Stimulated activated CD4-positive, alpha-beta T cell treated with anti-CD3 and anti-CD28 coated beads, Interleukin-4, amount 100 ng/mL, for 48 hours (primary cell): ENCODE measurements at places on chromosomes 1 and 21.

GRCh38 chr1:115337633-115338456 is at the start of gene NGF:
Gene NGF, minus strand, starts transcription at chr1:115338249. Its CDS starts 51,454 bp downstream, at chr1:115286795.
- no peak for DNase-seq

GRCh38 chr1:35844826-35845225 is 37.0 kb downstream of the AGO4 start:
- DNase-seq, result no peak

DNA sequence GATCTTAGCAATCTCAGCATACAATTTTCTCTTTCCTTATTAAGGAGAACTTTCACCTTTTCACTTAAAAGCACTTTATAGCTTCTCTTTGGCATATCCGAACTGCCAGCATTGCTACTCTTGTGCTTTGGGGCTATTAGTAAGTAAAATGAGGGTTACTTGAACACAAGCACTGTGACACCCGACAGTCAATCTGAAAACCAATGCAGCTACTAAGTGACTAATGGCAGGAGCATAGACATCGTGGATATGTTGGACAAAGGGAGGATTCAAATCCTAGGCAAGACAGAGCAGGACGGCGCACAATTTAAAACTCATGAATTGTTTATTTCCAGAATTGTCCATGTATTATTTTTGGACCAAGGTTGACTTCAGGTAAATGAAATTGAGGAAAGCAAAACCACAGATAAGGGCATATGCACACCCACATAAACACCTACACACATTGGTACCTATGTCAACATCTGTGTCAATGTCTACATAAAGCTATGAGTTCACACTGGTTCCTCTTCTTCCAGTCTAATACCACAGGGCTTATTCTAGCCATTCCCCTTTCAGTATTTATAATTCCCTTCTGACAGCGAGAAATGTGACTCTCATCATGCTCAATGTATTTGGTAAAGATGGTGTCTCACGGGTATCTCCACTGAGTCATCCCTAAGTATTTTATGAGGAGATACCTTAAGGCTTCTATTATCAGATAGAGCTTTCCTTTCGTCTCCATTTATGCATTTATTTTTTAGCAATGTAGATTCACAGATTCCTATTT is 75.3 kb upstream of the RALGPS2 start:
- DNase-seq, result no peak

DNA sequence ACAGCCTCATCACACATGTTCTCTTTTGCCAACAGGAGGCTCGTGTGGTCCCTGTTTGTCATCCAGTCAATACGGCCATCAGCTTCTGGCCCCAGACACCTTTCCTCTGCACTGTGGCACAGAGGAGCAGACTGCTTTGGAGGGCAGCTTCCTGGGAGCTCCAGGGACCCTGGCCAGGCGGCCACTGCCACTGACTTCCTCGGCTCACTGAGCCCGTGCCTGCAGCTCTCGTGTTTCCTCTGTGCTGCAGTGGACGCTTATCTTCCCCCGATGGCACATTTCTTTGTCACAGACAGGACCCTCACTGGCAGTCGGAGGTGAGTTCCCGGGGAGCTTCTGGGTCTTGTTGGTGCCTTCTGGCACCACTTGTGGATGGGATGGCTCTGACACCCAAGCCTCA is 67.0 kb upstream of the DIRAS3 start:
- no peak for DNase-seq

- no peak for DNase-seq
Observed at GRCh38 chr1:50977575-50978143, 7.6 kb downstream of the CDKN2C start.

- DNase-seq, result no peak
Observed at GRCh38 chr1:37274938-37275631, 199.3 kb upstream of the ZC3H12A start.

DNA sequence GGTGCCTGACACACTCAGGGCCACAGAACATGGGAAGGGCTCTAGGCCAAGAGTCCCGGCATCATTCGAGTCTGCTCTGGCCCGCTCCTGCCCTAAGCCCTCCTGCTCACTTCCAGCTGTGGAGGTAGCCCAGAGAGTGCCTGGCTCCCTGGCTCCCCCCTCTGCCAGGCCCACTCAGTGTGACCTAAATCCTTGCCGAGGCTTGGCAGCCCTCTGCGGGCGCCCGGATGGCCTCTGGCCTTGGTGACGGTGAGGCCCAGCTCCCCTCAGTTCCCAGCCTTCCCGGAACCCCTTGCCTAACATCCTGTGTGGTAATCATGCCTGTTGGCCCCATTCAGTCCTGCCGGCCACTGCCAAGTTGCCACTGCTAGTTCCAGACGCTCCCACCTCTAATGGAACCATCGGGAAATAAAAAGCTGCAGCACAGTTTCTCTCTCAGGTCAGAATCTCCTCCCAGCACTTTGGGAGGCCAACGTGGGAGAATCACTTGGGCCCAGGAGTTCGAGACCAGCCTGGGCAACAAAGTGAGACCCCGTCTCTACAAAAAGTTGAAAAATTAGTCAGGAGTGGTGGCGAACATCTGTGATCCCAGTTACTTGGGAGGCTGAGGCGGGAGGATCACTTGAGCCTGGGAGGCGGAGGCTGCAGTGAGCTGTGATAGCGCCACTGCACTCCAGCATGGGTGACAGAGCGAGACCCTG is 1.2 kb upstream of the H6PD start:
- DNase-seq, result no peak

GRCh38 chr1:12454406-12455391 is 163.3 kb downstream of the DHRS3 start:
- DNase-seq, result no peak

DNA sequence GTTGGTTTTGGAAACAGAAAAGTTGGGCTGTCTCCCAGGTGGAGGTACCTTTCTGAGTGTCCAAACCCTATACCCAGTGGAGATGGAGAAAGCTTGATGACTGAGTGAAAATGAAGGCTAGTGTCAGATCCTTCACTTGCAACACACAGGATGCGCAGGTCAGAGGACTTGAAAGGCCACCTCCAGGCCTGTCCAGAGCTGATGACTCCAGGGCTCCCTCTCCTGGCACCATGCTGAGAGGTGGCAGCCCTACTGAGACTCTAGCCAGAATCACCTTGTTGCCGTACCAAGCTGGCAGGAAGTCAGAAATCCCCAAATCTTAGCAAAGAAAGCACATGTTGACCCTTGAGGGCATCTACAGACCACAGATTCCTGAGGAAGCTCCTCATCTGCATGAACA is 16.4 kb downstream of the KNCN start:
- DNase-seq, result no peak

- DNase-seq, result no peak
Observed at GRCh38 chr1:14936815-14937214, 216.7 kb upstream of the TMEM51 start.

DNA sequence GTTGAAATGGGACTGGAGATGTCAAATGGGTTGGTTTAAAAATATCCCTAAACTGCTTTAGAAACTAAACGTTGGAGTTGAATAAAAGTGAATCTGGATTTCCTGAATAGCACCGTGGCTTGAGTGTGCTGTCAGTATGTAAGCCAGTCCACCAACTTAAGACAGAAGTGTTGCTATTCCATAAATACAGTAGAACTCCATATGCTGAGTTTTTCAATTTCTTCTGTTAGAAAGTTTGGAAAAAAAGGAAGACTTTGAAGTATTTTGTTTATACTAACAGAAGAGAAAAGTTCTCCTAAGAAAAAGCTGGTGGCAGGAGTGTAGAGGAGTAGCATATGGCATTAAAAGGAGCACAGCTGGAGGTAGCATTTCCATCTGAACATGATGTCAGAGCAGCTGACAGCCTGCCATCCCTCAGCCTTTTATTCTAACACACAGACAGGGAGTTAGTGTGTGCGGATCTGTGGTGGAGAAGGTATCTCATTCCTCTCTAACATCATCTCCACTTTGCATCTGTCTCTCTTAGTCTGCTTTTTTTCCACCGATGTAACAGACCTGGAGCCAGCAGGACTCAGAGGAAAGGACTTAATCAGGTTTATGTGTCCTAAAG is at the start of gene ZBTB18:
TSS of gene ZBTB18 (plus strand) at position 449 of the 610 bp plus-strand sequence. CDS start at position 598, 149 bp downstream.
- no peak for DNase-seq
